ENCODE measurements at places on chromosomes 3 and 15.

- no peaks in the 10 kb centered on the region for H3K4me1 ChIP-seq
- no peak overlapping the region for H3K4me3 ChIP-seq
- H3K27ac ChIP-seq = no peak overlapping the region
- H3K36me3 ChIP-seq = peaks cover 2% of the 10 kb centered on the region
- DNase-seq = no peak
Measured at GRCh38 chr15:101522091-101522490, 32.6 kb upstream of the PCSK6 start.

- H3K27me3 ChIP-seq = peaks cover 14% of the 10 kb centered on the region
- H3K27ac ChIP-seq = no peak overlapping the region
- no peaks in the 10 kb centered on the region for H3K36me3 ChIP-seq
- no peak for DNase-seq
- H3K4me3 ChIP-seq = no peak overlapping the region
Measured at GRCh38 chr3:17910922-17911321, 168.5 kb upstream of the TBC1D5 start.

- no peak overlapping the region for H3K4me3 ChIP-seq
- H3K36me3 ChIP-seq = no peaks in the 10 kb centered on the region
- no peaks in the 10 kb centered on the region for H3K4me1 ChIP-seq
- no peak overlapping the region for H3K27ac ChIP-seq
- no peaks in the 10 kb centered on the region for H3K27me3 ChIP-seq
Measured at GRCh38 chr15:54119051-54119450, 140.8 kb downstream of the UNC13C start.

GRCh38 chr15:35064576-35065190, 20.4 kb downstream of the NANOGP8 start:
- H3K4me1 ChIP-seq = no peaks in the 10 kb centered on the region
- no peak overlapping the region for H3K4me3 ChIP-seq
- DNase-seq = no peak
- H3K27ac ChIP-seq = no peak overlapping the region
- H3K36me3 ChIP-seq = no peaks in the 10 kb centered on the region

GRCh38 chr3:33639889-33640288, 78.2 kb downstream of the CLASP2 start:
- peaks cover 29% of the 10 kb centered on the region for H3K36me3 ChIP-seq
- no peaks in the 10 kb centered on the region for H3K27me3 ChIP-seq
- H3K4me1 ChIP-seq = no peaks in the 10 kb centered on the region
- no peak overlapping the region for H3K4me3 ChIP-seq
- no peak for DNase-seq

DNA sequence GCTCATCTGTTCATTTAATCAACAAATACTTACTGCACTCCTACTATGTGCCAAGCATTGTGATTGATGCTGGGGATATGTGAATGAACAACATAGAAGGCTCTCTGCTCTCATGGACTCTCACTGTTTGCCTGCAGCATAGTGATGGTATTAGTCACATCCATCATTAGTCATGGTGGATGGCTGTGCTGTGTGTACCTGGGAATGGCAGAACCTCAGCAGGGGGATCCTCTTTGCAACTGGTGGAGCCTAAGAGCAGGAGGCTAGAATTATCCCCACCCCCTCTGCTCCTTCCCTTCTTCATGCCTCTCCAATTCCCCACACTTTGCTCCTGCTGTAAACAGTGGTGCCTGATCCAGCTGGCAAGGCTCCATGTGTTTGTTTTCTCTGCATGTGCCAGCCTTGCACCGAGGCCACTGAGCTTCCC, 20.5 kb downstream of the BOC start:
- no peaks in the 10 kb centered on the region for H3K36me3 ChIP-seq
- no peaks in the 10 kb centered on the region for H3K4me1 ChIP-seq
- H3K27ac ChIP-seq = no peak overlapping the region
- peaks cover 3% of the 10 kb centered on the region for H3K27me3 ChIP-seq

DNA sequence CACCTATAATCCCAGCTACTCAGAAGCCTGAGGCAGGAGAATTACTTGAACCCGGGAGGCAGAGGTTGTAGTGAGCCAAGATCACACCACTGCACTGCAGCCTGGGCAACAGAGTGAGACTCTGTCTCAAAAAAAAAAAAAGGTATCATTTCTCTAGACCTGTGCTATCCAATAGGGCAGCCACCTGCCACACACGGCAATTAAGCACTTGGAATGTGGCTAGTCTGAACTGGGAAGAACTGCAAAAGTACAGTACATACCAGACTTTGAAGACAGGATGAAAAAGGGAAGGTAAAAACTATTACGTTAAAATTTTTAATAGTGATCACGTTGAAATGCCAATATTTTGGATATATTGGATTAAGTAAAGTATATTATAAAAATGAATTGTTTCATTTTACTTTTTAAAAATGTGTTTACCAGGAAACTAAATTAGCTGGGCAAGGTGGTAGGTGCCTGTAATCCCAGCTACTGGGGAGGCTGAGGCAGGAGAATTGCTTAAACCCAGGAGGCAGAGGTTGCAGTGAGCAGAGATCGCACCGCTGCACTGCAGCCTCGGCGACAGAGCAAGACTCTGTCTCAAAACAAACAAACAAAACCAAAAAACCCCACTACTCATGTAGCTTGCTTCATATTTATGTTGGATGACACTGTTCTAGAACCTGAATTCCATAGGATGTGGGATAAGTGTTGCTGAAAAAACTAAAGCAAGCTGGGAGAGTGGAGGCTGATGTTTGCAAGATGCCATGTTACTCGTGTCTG, 2.3 kb downstream of the CYP8B1 start:
- no peak overlapping the region for H3K27ac ChIP-seq
- no peaks in the 10 kb centered on the region for H3K36me3 ChIP-seq
- DNase-seq = no peak
- H3K4me1 ChIP-seq = no peaks in the 10 kb centered on the region
- H3K27me3 ChIP-seq = no peaks in the 10 kb centered on the region
- H3K4me3 ChIP-seq = no peak overlapping the region

DNA sequence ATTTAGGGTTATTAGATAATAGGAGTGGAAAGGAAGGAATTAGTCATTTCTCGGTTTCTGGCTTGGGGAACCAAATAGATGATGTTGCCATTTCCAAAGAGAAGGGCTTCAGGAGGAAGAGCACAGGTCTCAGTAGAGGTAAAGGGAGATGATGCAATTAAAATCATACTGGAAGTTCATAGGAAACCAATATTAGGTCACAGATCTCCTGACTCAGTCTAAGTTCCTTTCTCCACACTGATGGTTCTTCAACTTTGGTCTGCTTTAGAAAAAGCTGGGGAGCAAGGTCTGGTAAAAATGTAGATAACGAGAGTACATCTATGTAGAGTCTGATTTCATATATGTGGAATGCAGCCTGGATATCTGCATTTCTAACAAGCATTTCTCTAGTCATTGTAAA, 130.9 kb downstream of the POLQ start:
- DNase-seq = no peak
- no peaks in the 10 kb centered on the region for H3K4me1 ChIP-seq
- no peak overlapping the region for H3K4me3 ChIP-seq
- no peaks in the 10 kb centered on the region for H3K27me3 ChIP-seq
- H3K27ac ChIP-seq = no peak overlapping the region
- no peaks in the 10 kb centered on the region for H3K36me3 ChIP-seq

Data from activated B cell treated with CpG ODN at 0.5 μM for 24 hours (primary cell).